ENCODE measurements at places on chromosomes 16 and 17.

DNA sequence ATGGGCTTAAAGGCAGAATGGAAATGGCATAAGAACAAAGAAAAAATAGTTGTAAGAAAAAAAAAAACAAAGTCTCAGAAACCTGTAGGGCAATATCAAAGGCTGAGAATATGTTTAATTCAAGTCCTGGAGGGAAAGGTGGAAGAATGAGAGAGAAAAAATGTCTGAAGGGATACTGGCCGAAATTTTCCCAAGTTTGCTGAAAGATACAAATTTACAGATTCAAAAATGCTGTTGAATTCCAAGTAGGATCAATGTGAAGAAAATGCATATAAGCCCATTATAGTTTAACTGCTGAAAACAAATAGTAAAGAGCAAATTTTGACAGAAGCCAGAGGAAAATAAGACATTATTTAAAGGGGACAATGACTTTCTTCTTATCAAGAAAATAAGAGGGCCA is 6.6 kb upstream of the USP22 start:
- no peak for DNase-seq

GRCh38 chr16:84893849-84894599 is 74.2 kb downstream of the CRISPLD2 start:
- no peak for DNase-seq

- DNase-seq = no peak
Observed at GRCh38 chr16:54212893-54213292, 73.7 kb downstream of the IRX3 start.

DNA sequence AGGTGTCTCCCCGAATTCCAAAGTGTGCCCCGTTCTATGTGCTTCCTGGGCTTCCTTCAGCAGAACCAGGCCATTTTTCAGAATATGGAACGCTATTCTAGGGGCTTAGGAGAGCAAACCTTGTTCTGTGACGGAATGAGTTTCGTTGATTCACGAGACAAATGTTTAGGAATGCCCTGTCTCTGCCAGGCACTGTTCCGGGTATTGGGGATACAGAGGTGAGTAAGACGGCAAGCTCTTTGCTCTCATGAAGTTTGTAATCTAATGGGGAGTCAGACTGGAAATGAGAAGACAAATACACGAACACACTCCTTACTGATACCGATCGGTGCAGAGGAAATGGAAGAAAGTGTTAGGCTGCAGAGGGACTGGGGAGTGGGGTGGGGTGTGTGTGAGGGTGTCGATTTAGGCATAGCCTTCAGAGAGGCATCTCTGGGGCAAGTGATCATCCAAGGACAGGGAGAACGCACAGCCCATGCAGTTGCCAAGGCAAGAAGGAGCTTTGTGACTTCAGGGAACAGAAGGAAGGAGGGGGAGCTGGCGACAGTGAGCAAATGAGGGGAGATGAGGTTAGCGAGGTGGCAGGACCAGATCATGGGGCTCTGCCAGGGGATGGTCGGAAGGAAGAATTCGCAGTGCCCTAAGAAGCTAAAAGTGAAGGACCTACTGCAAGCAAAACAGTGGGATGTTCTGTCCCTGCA is 189.6 kb downstream of the MSI2 start:
- no peak for DNase-seq

- DNase-seq = no peak
Observed at GRCh38 chr16:82157534-82157812, 12.6 kb downstream of the MPHOSPH6 start.

GRCh38 chr17:59786213-59786535 is 78.7 kb downstream of the VMP1 start:
- DNase-seq = no peak

GRCh38 chr17:59433586-59433985 is 102.1 kb downstream of the YPEL2 start:
- DNase-seq = no peak

GRCh38 chr17:54899721-54900456 is 763 bp upstream of the TOM1L1 start:
- DNase-seq = no peak

DNA sequence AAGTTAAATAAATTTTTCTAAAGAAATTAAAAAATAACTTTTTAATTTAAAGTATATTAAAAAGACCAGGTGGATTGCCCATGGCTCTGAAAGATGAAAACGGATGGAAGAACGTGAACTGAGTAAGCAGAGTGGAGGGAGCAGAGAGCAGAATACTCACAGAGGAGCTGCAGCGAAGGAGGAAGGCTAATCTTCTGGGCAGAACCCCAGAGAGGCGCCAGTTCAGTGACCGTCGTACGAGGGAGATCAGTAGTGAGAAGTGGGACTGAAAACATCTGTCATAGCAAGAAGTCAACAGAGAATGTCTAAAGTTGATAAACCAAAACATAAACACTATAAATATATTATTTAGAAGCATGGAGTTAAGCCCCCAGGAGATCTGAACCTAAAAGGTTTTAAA is 34.9 kb downstream of the UBE2G1 start:
- DNase-seq = no peak

GRCh38 chr17:29909236-29910003 is 20.6 kb downstream of the SSH2 start:
- DNase-seq = no peak

DNA sequence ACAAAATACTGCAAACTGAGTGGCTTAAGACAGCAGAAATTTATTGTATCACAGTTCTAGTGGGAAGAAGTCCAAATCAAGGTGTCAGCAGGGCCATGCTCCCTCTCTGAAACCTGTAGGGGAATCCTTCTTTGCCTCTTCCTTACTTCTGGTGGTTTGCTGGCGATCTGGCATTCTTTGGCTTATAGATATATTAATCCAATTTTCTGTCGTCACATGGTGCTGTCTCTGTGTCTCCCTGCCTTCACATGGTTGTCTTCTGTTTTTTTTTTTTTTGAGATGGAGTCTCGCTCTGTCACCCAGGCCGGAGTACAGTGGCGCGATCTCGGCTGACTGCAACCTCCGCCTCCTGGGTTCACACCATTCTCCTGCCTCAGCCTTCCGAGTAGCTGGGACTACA is 6.8 kb upstream of the AKAP1 start:
- DNase-seq = no peak

- DNase-seq = no peak
Observed at GRCh38 chr16:7834771-7835431, 502.3 kb downstream of the RBFOX1 start.

DNA sequence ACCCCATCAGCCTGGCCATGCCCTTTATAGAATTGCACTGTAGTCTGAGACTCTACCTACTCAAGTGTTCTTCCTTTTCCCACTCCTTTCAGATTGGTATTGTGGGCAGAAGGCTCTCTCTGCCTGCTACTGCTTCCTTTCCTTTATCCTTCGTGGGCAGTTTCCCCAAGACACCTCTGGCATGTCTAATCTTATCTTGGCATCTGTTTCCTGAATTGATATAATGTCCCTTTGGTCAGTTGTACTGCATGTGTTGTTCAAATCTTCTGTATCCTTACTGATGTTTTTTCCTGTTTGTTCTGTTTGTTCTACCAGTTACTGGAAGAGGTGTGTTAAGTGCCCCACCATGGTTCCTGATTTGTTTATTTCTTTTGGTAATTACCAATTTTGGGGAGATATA is 29.5 kb upstream of the MSI2 start:
- no peak for DNase-seq

- DNase-seq = no peak
Observed at GRCh38 chr17:72376526-72377345, 255.9 kb downstream of the SOX9 start.

- no peak for DNase-seq
Observed at GRCh38 chr17:70938336-70938735, 769.0 kb downstream of the KCNJ2 start.

GRCh38 chr16:51243936-51244436 is 92.9 kb upstream of the SALL1 start:
- DNase-seq = no peak

- DNase-seq = no peak
Observed at GRCh38 chr17:57044976-57045867, 39.8 kb upstream of the AKAP1 start.

DNA sequence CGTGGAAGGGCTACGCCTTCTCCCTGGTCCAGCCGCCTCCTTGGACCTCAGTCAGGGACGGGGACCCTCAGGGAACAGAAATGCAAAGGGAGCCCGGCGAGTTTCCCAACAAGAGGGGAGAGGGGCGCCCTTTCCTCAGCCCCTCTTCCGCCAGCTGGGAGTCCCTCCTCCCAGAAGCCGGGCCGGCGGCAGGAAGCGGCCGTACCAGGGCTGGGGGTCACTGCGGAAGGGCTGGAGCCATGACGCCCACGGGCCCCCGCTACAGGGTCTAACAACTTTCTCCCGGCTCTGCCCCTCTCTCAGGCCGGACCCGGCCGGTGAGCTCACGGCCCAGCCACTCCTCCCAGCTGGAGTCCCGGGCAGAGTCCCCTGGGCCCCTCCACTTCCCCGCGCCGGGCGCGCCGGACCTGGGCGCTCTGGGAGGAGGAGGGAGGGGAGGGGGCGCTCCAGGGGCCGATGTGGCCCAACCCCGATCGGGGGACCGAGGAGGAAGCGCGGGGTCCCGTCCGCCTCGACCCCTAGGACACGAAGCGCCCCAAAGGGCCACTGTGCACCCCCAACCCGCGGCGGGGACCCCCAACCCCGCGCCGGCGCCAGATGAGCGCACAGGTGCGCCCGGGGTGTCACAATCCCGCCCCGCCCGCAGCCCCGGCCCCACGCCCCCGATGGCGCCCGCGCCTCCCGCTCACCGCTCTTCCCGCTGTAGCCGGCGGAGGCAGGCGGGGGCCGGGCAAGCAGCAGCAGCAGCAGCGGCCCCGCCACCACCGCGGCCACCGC is 578 bp downstream of the PGAP6 start:
- peak; percentile 54 for DNase-seq

- DNase-seq = no peak
Observed at GRCh38 chr17:43979011-43979410, 25.3 kb upstream of the PYY start.

DNA sequence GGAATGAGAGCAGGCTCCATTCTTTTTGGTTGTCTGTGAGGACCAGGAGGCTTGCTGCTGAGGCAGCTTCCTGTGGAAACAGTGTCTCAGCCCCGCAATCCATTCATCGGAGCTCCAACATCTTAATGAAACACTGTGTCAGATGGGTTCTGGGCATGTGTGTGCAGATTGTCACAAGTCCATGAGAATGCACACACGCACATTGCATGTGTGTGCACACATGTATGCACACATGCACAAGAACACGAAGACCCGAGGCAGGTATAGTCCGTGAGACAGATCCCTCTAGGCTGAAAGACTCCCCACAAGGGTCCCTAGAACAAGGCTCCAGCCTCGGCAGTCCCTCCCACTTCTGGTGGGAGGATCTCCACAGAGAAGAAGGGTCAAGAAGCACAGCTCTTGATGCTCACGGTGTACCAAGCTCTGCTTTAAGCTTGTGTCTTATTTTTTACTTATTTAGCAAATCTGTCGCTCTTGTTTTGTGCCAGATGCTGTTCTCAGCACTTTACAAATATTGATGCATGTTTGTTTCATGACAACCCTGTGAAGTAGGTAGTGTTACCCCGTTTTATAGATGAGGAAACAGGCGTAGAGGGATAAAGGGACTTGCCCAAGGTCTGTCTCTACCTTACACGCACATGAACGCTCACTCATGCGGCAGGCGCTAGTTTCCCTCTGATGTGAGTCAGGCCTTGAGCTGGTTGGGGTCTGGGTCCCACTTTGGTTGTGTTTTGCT is 213.1 kb downstream of the SEC14L1 start:
- DNase-seq = no peak

DNA sequence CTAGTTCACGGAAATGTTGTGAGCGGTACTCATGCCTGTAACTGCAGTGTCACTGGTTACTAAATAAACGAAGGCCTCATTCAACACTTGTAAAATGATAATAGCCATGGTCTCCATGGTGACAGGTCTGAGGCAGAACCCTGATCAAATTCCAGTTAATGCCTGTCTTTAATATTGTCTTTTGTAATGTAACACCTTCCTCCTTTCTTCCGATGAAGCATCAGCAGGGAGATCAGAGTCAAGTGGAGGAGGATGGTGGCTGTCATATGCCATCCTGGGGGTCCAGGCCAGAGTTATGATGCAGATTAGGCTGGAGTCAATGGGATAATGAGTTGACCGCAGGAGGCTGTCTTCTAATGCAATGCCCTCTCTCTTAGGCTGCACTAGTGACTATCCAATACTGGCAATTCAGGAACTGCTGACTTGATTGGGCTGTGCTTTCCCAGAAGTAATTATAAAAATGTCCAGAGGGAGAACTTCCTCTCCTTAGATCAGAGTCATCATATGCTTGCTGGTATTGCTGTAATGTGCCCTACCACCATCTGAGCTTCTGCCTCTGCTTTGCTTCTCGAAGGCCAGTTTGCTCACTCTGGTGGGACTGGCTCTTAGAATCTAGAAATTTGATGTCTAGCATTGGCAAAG is 419.1 kb downstream of the CA10 start:
- no peak for DNase-seq

DNA sequence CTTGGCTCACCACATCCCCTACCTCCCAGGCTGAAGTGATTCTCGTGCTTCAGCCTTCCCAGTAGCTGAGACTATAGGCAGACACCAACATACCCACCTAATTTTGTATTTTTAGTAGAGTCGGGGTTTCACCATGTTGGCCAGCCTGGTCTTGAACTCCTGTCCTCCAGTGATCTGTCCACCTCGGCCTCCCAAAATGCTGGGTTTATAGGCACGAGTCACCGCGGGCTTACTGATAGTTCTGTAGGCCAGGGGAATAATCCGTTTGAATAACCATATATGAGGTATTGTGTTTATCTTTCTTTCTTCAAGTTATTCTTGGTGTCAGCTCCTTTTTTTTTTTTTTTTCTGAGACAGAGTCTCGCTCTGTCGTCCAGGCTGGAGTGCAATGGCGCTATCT is 7.7 kb downstream of the FAM234A start:
- no peak for DNase-seq

DNA sequence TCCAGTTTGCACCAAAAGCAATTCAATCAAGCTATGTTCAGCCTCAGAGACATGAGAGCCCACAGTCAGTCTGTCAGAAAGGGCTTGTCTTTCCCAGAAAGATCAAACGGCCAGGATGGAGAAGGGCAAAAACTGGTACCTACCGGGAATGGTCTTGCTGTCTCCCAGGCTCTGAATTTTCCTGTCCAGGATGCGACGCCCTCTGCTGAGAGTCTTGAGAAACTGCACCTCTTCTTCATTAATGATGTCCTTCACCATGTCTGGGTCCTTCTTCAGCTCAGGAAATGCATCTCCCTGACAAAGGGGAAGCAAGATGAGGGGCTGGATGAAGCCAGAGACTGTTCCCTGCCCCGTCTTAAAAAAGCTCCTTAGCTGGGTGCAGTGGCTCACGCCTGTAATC is 15.8 kb upstream of the EXOSC6 start:
- no peak for DNase-seq

DNA sequence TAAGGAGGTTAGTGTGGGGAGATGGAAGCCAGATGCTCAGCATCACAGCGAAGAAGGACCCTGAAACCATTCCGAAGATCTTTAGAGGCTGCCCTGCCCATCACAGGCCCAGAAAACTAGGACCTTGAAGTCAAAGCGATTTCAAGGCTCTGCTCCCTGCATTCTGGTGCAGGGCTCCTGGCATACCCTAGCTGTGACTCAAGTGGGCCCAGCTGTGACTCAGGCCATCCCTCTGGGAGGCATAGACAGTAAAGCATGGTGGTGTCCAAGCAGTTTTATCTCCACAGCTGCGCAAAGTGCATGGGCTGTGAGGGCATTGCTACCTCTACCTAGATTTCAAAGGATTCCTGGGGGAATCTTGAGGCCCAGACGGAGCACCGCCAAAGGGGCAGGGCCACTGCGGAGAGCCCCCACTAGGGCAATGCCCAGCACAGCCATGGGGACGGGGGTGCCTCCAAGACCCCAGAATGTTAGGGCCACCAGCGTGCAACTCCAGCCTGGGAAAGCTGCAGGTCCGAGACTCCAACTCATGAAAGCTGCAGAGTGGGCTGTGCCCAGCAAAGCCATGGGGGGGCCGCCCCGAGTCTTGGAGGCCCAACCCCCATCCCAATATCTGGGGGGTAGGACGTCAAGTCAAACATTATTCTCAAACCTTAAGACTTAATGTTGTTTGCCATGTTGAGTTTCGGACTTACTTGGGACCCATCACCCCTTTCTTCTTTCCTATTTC is 11.7 kb upstream of the ZNF594 start:
- DNase-seq = no peak
